ENCODE measurements at places on chromosomes 13 and 19.

GRCh38 chr13:89066868-89067466 lies 1395.8 kb downstream of the SLITRK5 start:
- DNase-seq = peak; percentile 27

GRCh38 chr13:48595431-48596429 lies 58.0 kb upstream of the CYSLTR2 start:
- peak; percentile 31 for DNase-seq

DNA sequence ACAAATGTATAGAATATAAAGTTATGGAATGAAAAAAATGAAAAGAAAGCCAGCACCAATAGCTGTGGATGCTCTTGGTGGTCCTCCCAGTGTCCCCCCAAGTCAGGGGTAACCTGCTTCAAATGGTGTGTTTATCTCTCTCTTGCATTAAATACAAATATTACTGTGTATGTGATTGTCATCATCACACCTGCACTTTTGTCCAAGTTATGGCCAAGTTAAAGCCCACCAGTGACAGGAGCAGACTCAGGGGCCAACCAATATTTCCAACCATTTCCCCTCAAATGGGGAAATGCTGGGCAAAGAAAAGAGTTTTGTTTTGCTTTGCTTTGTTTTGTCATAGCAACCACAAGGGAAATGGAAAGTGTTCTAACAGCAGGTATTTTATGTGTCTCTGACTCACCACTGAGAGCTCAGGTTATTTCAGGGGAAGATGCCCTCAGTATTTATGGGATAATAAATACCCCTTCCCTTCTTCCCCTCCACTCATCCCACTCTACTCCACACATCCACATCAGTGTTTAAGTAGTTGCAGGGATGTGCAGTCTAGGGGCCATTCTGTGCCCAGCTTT lies 133.6 kb downstream of the COL4A1 start:
- DNase-seq = no peak

GRCh38 chr19:12969292-12969988 lies at the start of gene DAND5:
Gene DAND5, plus strand, starts transcription at chr19:12969576. Its CDS starts 85 bp downstream, at chr19:12969661.
- no peak for DNase-seq

GRCh38 chr19:4913996-4914735 lies 4.9 kb downstream of the UHRF1 start:
- no peak for DNase-seq

DNA sequence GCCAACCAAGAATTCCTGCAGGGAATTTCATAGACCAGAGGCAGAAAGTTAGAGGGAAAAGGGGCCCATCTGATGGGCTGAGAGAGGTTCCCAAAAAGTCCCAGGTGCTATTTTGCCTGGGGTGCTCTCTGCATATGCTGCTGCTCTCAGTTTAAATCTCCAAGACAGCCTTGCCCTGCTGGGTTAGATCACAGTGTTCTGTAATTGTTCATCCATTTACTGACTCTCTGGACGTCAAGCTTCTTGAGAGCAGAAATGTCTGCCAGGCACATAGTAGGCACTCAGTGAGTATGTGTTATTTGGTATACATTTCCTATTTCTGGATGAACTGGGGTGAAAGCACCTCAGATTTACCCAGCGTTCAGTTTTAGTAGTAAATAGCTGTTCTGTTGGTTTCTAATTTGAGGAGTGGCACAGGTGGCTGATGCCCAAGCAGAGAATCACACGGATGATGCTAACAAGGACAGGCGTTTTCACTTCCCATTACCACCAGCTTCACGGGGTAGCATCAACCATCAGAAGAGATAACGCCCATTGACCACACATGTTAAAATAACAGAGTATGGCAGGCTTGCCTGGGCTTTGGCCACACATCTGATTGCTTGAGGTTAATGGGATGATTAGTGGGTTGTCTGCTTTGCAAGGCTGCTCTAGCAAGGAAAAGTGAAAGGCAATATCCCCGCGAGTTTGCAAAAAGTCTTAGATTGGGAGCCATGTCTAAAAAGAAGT lies 161.1 kb downstream of the SLC7A1 start:
- no peak for DNase-seq

- no peak for DNase-seq
Observed at GRCh38 chr19:6822311-6822670, 49.8 kb downstream of the VAV1 start.

DNA sequence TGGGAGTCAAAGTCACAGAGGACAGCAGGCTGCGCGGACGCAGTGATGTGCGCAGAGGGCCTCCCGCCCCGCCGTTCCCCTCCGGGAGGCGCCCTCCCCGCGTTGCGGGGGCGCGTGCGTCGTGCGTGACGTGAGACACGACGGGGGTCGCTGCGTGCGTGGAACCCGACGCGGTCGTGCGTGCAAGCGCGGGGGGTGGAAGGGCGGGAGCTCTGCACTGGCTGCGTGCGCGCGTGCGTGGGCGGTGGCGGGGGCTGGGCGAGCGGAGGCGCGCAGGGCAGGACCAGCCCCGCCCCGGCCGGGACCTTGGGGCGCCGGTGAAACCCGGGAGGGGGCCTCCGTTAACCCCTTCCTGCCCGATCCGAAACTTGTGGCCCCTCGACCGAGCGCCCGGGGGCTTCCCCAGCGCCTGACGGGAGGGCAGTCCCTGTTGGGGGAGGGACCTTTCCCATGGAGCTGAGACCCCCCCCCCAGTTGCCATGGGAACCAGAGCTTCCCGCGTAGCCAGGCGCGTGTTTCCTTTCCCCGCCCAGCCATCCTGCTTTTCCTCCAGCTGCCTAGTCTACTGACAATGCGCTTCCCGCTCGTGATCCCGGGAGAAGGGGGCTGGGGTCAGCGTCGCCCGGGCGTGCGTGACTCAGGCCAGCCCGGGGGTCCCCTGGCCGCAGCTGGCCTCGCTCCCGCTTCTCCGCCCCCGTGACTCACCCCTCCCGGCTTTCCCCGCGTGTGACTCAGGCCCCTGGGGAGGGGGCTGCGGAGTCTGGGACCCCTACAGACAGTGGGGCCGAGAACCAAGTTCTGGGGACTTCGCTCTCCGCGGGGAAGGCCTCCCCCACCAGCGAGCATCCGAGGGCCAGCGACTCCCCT lies 7.3 kb upstream of the HOOK2 start:
- no peak for DNase-seq

DNA sequence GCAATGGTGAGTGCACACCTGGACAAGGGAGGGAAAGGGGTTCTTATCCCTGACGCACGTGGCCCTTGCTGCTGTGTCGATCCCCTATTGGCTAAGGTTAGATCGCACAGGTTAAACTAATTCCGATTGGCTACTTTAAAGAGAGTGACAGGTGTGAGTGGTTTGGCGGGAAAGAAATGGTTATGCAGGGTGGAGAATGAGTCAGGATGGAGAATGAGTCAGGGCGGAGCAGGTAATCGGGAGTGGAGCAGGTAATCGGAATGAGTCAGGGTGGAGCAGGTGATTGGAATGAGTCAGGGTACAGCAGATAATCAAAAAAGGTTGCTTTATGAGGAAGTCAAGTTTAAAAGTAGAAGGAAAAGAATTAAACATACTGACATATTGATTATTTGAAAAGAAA lies 24.4 kb upstream of the SIAH3 start:
- DNase-seq = no peak

DNA sequence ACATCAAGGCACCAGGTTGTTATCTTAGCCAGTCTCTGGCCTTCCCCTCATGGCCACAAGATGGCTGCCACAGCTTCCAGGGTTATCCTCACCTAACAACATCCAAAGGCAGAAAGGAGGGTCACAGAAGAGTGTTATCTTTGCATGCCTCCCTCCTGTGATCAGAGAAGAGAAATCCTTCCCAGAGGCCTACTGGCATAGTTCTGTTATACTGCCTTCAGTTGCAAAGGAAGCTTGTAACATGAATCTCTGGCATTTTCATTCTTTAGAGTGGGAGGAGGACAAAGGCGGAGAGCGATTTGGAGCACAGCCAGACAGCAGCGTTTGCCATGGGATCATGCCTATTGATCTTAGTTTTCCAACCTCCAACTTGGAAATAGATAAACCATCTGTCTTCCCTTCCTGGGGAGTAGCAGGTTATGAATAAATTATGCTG lies 135.7 kb downstream of the DNAJC15 start:
- DNase-seq = no peak

GRCh38 chr13:73991384-73991783 lies 142.8 kb downstream of the KLF12 start:
- no peak for DNase-seq

DNA sequence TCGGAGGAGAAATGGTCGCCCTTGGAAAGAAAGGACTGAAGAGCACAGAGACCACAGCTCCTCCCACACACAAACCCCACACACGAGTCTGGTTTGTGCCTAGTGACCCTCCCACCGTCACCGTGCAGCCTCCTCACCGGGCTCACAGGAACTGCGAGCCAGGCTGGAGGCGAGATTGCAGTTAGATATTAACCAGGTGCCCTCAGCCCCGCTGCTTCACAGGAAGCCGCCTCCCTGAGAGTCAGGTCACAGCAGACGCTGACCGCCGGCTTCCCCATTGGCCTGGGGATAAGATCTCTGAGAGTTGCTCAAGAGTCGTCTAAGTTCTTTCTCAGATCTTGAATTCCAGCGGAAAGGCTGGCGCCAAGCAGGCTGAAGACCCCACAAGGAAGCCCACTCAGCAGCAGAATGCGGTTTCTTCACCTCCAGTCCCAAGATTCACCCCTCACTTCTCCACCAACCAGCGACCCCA lies 870 bp downstream of the ZNF44 start:
- DNase-seq = peak; percentile 29

GRCh38 chr13:46896341-46897137 lies at the start of gene HTR2A:
Gene HTR2A, minus strand, starts transcription at chr13:46897053. Its CDS starts 1,147 bp downstream, at chr13:46895906.
- DNase-seq = no peak

- DNase-seq = no peak
Observed at GRCh38 chr13:60790620-60791019, 393.6 kb downstream of the TDRD3 start.

DNA sequence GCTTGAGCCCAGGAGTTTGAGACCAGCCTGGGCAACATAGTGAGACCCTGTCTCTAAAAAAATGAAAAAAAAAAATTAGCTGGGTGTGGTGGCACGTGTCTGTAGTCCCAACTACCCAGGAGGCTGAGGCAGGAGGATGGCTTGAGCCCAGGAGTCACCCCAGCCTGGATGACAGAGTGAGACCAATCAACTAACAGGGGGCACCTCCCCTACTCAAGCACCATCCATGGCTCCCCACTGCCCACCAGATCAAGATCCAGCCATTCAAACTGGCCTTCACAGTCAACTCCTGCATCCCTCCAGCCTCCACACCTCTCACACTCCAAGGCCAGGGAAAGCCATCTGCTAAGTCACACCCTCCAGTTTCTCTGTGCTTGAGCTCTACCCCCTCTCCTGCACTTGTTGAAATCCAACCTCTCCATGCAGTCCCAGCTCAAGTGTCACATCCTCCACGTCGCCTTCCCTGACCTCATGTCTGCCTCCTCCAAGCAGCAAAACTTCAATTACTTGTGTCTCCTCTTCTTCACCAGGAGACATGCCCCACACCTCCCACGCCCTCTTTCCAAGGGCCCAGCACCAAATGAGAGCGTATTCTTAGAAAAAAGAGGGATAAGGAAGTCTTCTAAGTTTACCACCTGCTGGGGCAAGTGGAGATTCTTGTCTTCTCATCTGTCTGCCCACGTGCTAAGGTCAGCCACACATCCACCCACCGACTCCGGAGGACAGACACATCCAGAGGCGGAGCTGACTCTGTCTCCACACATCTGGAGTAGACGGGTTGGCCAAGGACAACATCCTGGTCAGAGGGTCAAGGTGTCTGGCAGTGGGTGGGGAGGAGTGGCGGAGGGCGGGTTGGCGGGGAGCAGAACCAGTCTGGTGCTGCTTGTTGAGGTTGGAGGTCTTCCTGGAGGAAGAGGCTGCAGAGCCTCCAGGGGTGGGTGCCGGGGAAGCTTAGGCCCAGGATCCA lies 974 bp upstream of the CYP4F22 start:
- DNase-seq = no peak

DNA sequence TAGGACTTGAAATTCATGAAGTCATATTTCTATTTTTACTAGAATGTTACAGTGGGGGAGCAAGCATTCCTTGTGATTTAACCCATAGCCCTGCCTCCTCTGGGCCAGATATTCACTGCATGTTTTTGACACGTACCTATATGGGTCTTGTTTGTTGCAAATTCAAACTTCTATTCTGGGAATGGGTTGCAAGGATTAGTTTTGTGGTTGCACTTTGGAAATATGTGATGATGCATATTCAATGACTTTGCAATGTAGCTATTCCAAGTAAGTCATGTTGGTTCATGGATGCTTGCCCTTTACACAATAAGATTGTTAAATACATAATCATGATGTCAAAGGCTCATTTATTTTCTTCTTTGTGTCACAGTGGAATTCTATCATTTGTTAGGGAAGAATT lies 440.8 kb downstream of the TDRD3 start:
- no peak for DNase-seq

- DNase-seq = peak; percentile 3
Observed at GRCh38 chr13:52010890-52011631, at the start of gene ATP7B. Gene ATP7B, minus strand, starts transcription at chr13:52011450. Its CDS starts 113 bp downstream, at chr13:52011337.

GRCh38 chr19:55080121-55080967 lies 4.7 kb downstream of the EPS8L1 start:
- DNase-seq = no peak

GRCh38 chr13:86681223-86681622 lies 882.0 kb upstream of the SLITRK6 start:
- no peak for DNase-seq

DNA sequence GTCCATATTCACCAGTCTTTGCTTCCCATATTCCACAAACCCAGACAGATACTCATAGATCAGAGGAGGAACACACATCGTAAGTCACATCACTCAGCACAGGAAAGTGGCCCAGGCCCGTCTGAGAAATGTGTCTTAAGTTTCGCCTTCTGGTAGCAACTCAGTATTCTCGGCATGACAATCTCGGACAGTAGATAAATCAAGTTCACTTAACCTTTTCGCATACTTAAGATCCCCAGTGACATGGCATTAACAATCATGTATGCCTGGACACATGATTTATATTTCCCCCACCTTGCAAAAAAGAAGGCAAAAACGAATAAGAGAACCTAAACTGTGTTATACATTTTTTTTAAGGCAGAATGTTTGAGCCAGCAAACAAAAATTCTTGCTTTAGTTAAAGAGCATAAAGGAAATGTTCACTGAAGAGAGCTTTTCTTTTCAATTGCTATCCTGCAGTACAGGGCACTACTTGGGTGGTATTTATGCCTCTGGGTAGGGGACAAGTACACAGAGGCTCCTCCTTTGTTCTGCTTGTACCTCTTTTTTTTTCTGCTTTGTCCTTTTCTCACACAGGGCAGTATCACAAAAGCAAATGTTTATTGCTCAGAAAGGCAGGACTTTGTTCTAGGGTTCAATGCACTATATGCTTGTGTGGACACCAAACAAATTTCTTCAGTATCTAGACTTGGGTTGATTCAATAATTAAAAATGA lies 360.6 kb downstream of the TDRD3 start:
- no peak for DNase-seq
